ENCODE measurements at places on chromosomes 1 and 21.
A peak's percentile ranks its signal among the peaks of the same experiment; 100 is the strongest.

GRCh38 chr21:44437371-44437695 is 18.0 kb upstream of the LRRC3 start:
- no peak for DNase-seq

DNA sequence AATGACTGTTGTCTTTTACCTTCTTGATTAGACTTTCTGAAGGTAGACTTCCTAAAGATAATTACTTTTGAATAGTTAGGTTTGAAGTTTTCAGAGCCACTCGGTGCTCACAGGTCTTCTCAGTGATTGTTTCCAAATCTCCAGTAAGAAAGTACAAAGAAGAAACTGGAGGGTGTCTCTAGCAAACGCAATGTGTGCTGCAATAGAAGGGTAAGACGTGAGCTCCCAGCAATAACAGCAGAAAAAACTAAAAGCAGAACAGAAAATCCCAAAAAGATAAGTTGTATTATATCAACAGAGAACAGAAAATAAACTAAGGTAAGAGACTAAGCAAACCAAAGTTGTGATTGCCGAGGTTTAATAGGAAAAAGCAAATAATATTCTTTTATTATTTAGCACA is 1.8 kb downstream of the CTTNBP2NL start:
- DNase-seq, result no peak

DNA sequence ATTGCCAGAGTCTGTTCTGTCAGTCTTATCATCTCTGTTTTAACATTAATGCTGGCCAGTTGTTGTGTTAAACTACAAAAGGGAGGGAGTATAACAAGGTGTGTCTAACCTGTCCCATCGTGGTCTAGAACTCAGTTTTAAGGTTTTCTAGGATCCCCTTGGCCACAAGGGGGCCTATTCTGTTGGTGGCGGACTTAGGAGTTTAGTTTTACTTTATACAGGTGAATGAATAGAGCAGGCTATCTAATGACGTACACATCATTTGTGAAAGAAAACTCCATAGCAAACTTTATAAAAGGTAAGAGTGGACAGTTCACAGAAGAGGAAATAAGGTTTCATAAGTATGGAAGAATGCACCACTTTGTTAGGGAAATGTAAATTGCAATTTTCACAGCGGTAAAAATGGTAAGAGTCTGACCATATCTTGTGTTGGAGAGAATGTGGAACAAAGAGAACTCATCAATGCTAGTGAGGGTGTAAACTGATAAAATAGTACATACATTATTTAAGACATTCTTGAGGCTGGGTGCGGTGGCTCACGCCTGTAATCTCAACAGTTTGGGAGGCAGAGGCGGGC is 2.5 kb upstream of the ATF6 start:
- no peak for DNase-seq

GRCh38 chr1:4132352-4133296 is 232.6 kb upstream of the C1orf174 start:
- DNase-seq, result no peak

GRCh38 chr1:157107702-157108101 is 8.1 kb upstream of the ETV3L start:
- DNase-seq, result no peak

DNA sequence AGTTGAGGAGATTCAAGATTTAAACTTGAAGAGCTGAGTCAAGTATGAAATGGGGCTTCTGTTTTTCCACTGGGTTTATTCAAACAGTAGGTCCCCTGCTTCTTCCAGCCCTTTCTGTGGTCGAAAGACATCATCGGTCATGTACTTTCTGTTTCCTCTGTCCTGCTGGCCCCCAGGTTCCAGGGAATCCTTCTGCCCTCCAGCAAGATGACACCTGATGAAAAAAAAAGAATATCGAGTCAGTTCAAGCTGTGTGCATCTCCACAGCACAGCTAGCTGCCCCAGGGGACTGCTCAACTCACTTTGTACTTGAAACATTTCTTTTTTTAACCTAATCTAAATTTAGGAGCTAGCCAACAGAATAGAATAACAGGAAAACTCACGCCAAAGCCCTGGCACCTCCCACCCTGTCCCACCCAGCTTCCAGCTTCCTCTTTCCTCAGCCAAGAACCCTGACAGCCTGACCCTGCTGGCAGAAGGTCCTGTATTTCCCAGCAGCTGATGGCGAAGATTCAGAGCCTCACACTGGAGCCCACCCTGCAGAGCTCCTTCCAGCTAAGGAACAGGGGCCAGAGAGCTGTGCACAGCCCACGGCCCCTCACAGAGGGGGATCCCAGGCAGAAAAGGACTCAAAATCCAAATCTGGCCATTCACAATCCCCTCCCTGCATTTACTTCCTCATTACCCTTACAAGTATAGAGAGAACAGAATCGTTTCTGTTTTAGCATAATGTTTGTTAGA is 176.5 kb downstream of the PSMG1 start:
- no peak for DNase-seq

DNA sequence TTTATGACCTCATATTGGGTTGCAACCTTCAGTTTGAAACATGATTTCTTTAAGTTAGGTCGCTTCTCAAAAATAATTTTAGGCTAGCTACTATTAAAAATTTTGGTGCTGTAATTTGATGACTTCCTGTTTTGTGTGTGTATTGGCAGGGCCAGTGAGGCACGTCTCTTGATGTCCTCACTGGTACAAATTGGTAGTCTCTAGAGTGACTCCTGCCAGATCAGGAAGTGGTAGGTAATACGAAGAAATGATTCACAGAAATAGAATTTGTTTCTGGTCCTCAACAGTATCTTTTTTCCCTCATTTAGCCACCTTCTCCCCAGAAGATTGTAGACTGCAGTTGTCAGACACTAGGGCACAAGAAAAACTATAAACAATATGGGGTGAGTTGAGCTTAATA is 120.9 kb upstream of the KIAA1614 start:
- DNase-seq, result no peak

DNA sequence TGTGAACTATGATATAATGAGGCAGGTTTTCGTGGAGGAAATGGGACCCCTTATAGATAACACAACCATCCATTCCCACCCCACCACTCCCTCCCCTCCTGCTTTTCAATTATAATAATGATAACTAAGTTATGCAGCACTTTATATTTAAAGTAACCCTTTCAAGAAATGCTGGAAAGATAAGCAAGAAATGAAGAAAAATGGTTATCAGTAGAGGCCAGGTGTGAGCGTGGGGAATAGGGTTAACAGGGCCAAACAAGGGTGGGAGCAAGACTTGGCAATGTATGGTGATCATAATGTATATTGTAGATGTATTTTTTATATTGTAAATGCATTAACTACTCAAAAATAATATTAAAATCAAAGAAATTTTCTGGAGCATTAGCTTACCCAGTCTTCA is 133.4 kb downstream of the PBX1 start:
- no peak for DNase-seq

DNA sequence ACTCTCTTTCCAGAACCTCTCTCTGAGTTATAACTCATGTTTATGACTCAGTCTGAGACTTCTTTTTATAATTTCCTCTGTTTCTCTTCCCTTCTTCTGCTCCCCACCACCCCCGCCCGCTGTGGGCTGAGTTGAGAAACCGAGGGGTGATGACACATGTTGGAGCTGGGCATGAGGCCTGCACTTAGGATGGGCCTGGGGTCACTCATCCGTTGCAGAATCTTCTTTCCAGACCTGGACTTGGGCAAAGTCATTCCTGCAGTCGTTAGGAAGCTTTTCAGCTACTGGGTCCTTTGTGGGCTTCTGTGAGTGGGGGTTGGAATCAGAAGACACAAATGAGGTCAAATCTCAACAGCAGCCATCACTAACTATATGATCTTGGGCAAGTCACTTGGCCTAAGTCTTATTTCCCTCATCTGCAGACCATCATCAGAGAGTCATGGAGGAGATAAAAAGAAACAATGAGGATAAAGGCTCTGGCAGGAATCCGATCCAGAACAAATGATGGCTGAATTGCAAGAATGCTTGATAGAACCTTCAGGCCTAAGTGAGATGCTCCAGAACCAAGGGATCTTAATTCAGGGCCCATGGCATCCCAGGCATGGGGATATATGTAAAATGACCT is 53.4 kb downstream of the RPS6KA1 start:
- DNase-seq, result no peak

DNA sequence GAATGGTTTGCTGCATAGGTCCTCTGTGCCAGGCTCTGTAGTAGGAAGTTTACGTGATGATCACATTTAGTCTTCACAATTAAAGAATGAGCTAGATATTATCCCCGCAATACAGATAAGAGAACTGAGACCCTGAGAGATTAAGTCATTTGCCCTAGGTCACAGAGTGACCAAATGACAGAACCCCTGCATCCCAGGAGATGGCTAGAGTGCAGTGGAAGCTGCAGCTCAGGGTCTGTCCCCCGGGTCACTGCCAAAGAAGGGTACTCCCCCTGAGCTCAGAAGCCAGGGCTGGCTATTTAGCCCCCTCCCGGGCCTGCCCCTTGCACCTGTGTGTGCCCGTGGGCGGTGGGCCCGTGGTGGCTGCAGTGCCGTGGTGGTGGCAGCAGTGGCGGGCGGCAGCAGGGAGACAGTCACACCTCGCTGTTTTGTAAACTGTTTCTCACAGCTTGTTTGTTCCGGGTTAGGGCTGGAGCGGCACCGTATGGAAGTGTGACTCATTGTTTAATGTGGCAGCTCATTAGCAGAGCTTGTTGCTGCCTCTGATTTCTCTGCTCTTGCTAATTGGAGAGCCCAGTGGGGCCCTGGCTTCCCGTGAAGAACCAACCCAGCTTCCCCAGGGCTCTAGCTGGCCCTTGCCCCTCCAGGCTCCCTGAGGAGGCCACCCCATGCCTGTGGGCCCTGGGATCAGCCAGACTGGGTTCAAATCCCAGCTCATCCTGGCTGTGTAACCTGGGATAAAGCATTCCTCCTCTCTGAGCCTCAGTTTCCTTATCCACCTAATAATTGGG is 19.3 kb upstream of the FOXO6 start:
- DNase-seq, result no peak

- DNase-seq, result no peak
Observed at GRCh38 chr1:234775477-234776246, 165.7 kb upstream of the IRF2BP2 start.

DNA sequence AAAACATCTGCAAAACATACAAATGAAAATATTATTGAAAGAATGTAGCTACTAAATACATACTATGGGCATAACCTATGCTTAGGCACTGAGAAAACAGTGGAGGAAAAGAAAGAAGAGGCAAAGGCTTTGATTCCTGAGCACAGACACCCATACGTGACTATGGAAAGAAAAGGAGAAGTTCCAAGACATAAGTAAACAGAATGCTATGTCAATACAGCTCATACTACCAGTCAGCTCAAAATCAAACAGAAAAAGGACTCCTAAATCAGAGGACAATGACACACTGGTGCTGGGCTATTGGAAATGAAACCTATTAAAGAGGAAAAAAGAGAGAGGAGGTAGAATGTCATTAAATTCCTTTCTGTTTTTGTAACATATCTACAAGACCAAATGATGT is 225.4 kb downstream of the SMYD3 start:
- no peak for DNase-seq

DNA sequence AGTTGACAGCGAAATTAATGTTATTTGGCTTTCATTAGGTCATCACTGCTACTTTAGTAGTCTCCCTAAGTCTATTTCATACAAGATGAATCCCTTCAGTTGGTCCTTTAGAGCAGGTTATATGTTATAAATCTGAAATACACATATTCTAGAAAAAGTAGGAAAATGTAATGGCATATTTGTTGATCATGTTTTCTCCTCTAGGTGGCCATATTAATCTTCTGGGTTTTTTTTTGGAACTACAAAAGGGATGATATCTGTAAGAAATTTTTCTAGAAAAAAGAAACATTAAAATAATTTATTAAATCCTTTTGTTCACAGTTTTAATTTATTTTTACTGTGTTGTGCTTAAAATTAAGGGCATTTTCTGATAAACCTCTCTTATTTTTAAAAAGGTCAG is 87.9 kb downstream of the SYT14 start:
- no peak for DNase-seq

DNA sequence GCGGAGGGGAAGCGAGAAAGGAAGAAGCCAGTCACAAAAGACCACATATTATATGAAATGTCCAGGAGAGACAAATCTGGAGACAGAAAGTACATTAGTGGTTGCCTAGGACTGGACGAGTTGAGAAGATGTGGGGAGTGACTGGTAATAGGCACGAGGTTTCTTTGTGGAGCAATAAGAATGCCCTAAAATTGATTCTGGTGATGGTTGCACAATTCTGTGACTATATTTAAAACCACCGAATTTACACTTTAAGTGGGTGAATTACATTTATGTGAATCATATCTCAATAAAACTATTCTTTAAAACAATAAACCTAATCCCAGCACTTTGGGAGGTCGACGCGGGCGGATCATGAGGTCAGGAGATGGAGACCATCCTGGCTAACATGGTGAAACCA is 63.1 kb downstream of the ZNF281 start:
- DNase-seq, result peak; percentile 8

- no peak for DNase-seq
Observed at GRCh38 chr1:58574816-58575215, 2.2 kb downstream of the TACSTD2 start.

GRCh38 chr1:69739251-69739605 is 171.5 kb downstream of the LRRC7 start:
- no peak for DNase-seq

- no peak for DNase-seq
Observed at GRCh38 chr1:20211511-20211931, 25.2 kb upstream of the PLA2G2C start.

- no peak for DNase-seq
Observed at GRCh38 chr1:35556484-35557117, 602 bp downstream of the KIAA0319L start.

GRCh38 chr1:8856689-8857412 is 21.6 kb downstream of the ENO1 start:
- no peak for DNase-seq

- DNase-seq, result no peak
Observed at GRCh38 chr1:112618114-112618720, 724 bp downstream of the ST7L start.

DNA sequence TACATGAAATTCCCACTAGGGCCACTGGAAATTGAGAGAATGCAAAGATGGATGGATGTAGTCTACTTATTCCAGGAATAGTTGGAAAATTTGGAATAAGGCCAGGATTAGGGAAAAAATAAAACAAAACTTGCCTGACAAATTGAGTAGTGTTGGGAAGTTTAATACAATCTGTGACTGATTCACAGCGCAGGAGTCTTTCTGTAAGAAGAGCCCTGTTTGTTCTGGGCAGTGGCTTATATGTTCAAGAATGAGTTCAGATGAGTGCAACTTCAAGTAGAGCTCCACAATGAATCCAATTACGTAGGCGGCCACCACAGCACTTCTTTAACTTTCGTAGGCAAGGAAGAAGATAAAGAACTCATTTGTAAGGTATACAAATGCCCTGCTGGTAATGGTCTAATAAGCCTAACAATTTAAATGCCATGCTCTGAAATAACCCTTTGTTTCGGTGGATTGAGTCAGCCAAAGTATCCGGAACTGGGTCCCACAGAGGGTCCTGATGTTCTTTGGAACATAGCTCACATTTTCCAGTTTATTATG is 47.1 kb upstream of the KCNE1 start:
- DNase-seq, result no peak

DNA sequence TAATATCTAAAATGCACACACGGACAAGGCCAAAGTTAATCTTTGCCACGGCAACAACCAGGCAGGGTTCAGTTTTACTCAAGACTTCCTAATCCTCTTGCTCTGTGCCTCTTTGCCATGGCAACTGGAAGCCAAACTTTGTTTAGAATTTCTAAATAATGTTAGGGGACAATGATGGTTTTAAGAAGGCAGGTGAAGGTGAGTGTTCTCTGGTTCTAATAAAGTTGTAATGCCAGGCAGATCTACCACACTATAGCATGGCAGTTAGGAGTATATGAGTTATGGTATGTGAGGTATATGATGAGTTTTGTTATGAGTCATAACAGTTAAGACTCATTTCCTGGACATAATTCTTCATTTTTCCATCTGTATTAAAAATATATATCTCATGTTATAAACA is 2.7 kb downstream of the PTPRC start:
- DNase-seq, result no peak
